Neural crest cell (in vitro differentiated cells): ENCODE measurements at places on chromosomes 5 and 9. TPM values are rescaled to one million over a fixed set of nuclear protein-coding genes. Genes with fewer than 3 reads are reported as not detected.

DNA sequence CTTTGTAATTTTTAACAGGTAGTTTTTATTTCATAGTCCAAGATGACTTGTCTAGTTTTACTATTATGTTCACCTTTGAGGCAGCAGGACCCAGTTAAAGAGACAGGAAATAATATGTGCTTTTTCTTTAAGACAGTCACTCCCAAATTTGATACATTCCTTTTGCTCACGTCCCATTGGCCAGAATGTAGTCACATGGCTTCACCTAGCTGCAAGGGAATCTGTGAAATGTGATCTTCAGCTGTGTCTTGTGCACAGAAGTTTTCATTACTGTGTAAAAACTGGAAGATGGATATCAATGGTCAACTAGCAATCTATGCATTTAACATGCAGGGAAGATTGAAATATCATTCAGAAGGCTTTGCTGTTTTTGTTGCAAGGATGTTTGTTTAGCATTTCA, 41.1 kb downstream of the XRCC4 start:
- H3K27ac ChIP-seq, result no peak overlapping the region
- DNase-seq, result no peak
- H3K4me1 ChIP-seq, result peaks cover 12% of the 10 kb centered on the region
- no peaks in the 10 kb centered on the region for H3K27me3 ChIP-seq
- H3K36me3 ChIP-seq, result peaks cover 25% of the 10 kb centered on the region

- H3K4me1 ChIP-seq, result peaks cover 25% of the 10 kb centered on the region
- H3K27me3 ChIP-seq, result no peaks in the 10 kb centered on the region
- DNase-seq, result peak; percentile 9
- peak overlapping the region; percentile 59 for H3K27ac ChIP-seq
- no peaks in the 10 kb centered on the region for H3K36me3 ChIP-seq
Observed at GRCh38 chr9:7560669-7561305, 238.8 kb downstream of the DMAC1 start.

DNA sequence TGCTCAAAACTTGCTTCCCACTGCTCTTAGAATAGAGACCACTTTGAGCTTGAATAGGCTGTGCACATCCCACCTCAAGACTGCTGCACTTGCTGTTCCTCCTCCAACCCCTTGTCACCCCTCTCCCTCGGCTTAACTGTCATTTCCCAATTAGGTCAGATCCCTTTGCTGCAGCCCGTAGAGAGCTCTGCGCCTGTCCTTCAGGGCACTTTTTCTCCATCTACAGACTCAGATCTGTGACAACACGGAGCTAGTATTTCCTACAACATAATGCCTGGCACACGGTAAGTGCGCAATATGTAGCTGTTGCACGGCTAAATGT, 485 bp upstream of the HABP4 start:
- H3K4me3 ChIP-seq, result peak overlapping the region; percentile 86
- DNase-seq, result no peak
- peaks cover 28% of the 10 kb centered on the region for H3K4me1 ChIP-seq
- no peaks in the 10 kb centered on the region for H3K36me3 ChIP-seq

- H3K4me3 ChIP-seq, result no peak overlapping the region
- DNase-seq, result no peak
- H3K4me1 ChIP-seq, result peaks cover 6% of the 10 kb centered on the region
- H3K36me3 ChIP-seq, result peaks cover 24% of the 10 kb centered on the region
Observed at GRCh38 chr5:50768634-50769033, 102.2 kb downstream of the PARP8 start.

DNA sequence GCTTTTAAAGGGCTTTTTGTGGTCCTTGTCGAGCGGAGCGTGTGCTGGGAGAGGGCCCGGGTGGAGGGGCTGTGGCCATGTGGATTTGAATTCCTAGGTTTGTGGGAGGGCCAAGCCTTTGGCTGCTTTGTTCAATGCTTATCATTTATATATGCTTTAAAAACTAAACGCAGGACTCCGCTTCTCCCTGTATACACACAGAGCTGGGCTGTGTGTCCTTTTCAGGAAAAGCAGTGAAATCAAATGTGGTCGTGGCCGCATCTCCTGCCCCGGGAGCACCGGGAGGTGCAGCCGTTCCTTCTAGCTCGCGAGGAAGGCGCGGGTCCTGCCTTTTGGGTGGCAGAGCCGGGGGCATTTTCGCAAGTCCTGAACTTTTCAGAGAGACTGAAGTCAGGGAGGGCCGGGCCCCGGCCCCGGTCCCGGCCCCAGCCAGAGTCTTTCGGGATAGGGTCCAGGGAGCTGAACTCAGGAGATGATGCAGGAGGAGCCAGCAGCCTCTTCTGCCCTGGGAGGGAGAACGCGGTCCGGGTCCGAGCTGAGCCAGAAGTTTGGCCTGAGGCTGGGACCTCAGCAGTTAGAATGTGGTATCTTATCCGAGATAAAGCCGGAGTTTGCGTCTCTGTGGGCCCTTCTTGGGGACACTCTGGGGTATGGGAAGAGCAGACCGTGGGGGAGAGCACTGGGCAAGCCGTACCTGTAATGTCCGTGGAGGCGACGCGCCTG, 158.8 kb downstream of the C9orf152 start:
- peak overlapping the region; percentile 94 for H3K27ac ChIP-seq
- peaks cover 5% of the 10 kb centered on the region for H3K36me3 ChIP-seq
- DNase-seq, result peak; percentile 21
- peak overlapping the region; percentile 97 for H3K4me3 ChIP-seq

DNA sequence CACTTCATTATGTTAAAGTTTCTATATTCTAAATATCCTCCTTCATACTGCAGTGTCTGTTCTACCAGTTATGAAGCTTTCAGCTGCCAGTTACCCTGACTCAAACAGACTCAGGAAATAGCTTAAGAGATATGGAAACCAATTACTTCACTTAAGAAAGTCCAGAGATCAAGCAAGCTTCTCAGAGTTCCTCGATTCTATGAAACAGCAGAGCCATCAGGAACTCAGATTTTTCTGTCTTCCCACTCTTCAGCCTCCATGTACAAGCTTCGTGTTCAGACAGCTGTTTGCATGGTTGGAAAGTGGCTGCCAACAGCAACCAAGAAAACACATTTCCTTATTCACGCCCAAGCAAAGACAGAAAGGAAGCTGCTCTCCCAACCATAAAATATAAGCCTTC, 216.1 kb downstream of the ACTL7B start:
- peaks cover 9% of the 10 kb centered on the region for H3K4me1 ChIP-seq
- H3K27me3 ChIP-seq, result peaks cover 4% of the 10 kb centered on the region
- no peak overlapping the region for H3K27ac ChIP-seq
- no peak for DNase-seq
- no peak overlapping the region for H3K4me3 ChIP-seq

- no peaks in the 10 kb centered on the region for H3K27me3 ChIP-seq
- no peak overlapping the region for H3K4me3 ChIP-seq
- no peak overlapping the region for H3K27ac ChIP-seq
Observed at GRCh38 chr9:134264169-134264568, 62.1 kb upstream of the RXRA start.

GRCh38 chr9:99361817-99362216, 139.7 kb downstream of the SEC61B start:
- H3K27ac ChIP-seq, result no peak overlapping the region
- H3K4me1 ChIP-seq, result peaks cover 16% of the 10 kb centered on the region
- no peak for DNase-seq
- H3K4me3 ChIP-seq, result no peak overlapping the region
- H3K27me3 ChIP-seq, result peaks cover 35% of the 10 kb centered on the region

DNA sequence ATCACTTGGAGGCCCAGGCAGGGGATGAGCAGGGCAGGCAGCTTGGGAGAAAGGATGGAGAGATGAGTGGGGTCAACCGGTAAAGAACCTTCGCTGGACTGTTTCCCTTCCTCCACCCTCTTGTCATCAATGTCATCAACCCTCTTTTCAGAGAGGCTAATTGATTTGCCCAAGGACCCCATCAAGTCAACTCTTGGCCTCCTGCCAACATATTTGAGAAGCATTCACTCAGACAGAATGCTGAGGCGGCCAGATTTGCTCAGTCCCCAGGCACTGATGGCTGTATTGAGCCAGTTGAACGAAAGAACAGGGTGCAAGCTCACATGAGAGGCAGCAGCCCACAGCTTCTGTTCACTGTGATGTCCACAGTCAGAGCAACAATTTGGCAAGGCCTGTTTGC, 193.5 kb downstream of the RFK start:
- no peaks in the 10 kb centered on the region for H3K4me1 ChIP-seq
- no peaks in the 10 kb centered on the region for H3K36me3 ChIP-seq
- no peak for DNase-seq
- H3K27me3 ChIP-seq, result no peaks in the 10 kb centered on the region
- no peak overlapping the region for H3K4me3 ChIP-seq
- no peak overlapping the region for H3K27ac ChIP-seq

DNA sequence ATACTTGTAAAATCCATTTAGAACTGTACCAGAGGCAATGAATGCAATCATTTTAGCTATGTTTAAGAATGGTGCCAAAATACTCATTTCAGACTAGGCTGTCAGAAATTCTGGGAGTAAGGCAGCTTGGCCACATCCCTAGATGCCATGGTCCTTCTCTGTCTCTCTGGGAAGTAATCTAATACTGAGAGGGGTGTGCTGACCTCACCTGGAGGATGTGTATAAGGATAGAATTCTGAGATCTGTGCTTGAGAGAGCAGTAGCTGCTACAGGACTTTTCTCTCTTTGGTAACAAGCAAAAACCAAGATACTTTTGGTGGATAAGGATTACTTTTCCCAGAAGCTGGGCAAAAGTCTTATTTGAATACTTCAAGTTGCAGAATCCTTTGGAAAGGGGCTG, 68.1 kb upstream of the MRPS30 start:
- DNase-seq, result no peak
- H3K27me3 ChIP-seq, result no peaks in the 10 kb centered on the region

DNA sequence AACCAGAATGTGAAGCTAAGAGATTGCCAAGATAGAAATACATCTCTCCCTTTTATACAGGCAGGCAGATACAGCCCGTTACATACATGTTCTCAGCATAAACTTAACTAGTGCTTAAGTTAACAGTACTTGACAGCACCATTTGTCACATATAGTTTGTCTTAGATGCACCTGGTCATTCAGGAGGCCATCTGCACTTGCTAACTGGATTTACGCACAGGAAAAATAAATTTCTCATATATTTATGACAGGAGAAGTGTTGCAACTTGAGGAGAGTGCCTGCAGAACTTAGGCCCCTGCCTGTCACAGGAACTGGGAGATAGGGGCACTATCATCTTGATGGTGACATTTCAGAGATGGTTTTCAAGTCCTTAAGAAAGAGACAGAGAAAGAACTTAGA, 1462.1 kb upstream of the CDH9 start:
- no peak for DNase-seq
- no peak overlapping the region for H3K4me3 ChIP-seq
- no peak overlapping the region for H3K27ac ChIP-seq
- no peaks in the 10 kb centered on the region for H3K27me3 ChIP-seq

DNA sequence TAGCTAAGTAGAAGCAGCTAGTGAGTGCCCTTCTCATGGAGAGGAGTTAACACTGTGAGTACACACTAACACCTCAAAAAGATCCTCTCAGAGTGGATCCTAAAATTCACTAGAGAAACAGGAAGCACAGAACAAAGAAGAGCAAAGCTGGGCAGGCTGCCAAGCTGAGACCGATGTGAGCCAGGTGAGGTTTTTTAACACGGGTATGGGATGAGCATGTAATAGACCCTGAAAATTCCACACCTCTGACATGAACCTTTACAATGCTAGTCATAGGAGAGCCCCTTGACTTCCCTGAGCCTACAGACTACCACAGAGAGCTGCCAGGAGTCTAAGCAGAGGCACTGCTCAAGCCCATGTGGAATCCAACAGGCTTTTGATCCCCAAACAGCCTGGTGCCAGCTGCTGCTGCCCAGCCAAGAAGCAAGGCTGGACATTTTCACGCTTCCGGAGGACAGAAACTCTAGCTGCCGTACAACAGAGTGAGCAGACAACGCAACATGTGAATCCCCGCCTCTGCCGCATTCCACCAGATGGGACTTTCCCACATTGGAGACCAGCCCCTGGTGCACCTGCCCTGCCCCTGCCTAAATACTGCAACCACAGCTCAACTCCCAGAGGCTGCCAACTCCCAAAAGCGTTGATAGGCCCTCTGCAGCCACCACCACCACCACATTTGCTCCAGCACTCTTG, 280.8 kb downstream of the CDH10 start:
- no peaks in the 10 kb centered on the region for H3K36me3 ChIP-seq
- H3K27me3 ChIP-seq, result no peaks in the 10 kb centered on the region
- no peak overlapping the region for H3K27ac ChIP-seq
- no peak overlapping the region for H3K4me3 ChIP-seq
- H3K4me1 ChIP-seq, result no peaks in the 10 kb centered on the region

DNA sequence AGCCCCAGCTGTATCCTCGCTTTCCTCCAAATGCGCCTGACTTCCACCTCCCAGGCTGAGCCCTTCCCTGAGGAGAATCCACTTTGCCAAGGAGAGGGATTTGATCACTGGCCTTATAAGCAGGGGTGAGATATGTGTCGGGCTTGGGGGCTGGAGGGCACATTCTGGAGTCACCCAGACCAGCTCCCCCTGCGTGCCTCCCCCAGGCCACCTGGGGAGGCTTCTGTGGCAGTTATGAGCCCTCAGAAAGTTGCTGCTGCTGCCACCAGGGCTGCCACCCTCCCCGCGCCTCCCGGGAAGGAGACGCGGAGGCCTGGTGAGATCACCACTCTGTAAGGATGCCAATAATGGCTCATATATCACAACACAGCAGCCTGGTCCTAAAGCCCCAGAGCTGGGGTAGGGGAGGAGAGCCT, 211.5 kb downstream of the PAPPA start:
- H3K27me3 ChIP-seq, result no peaks in the 10 kb centered on the region
- H3K36me3 ChIP-seq, result no peaks in the 10 kb centered on the region
- peaks cover 9% of the 10 kb centered on the region for H3K4me1 ChIP-seq
- H3K27ac ChIP-seq, result no peak overlapping the region

DNA sequence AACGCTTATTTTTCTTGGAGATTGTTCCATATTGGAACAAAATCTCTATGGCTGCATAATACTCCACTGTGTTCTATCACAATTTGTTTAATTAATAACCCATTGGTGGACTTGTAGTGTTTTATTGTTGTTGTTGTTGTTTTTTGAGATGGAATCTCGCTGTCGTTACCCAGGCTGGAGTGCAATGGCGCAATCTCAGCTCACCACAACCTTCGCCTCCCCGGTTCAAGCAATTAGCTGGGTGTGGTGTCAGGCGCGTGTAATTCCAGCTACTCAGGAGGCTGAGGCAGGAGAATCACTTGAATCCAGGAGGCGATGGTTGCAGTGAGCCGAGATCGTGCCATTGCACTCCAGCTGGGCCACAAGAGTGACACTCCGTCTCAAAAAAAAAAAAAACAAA, 38.7 kb downstream of the SPRY4 start:
- H3K4me3 ChIP-seq, result no peak overlapping the region
- H3K36me3 ChIP-seq, result no peaks in the 10 kb centered on the region
- H3K27me3 ChIP-seq, result no peaks in the 10 kb centered on the region
- H3K27ac ChIP-seq, result no peak overlapping the region
- DNase-seq, result no peak

GRM6 gene
- total RNA-seq, result not detected in 2 replicates

PCDHA10 gene
- total RNA-seq, result 7.3 and 7.4 TPM in 2 replicates
